ENCODE measurements at places on chromosomes 16 and 17.
A peak's percentile ranks its signal among the peaks of the same experiment; 100 is the strongest.

DNA sequence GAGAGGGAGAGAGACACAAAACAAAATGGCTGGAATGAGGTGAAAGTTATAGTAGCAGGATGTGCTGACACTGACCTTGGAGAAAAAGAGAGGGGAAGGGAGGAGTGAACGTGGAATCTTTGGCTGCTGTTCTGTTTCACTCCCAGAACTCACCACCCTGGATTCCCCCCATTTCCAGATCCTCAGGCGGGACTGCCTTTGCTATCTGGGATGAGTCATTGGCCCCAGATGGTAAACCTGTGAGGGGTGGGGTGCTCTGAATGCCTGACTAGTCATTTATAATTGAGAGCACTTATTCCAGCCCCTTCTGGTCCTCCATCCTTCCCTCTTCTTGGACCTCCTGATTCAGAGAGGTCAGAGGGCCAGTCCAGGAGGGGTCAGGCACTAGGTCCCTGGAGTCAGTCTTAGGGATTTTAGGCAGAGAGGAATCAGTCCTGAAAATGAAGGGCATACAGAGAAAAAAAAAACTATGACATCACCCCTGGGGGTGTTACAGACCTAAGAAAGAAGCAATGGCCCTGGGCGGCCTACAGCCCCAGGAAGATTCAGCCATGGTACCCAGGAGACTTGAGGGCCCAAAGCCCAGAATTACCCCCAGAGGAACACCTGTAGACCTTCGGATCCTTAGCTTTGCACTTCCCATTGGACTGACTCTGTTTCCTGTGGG lies 2.2 kb upstream of the ZG16 start:
- DNase-seq = peak; percentile 32

- no peak for DNase-seq
Observed at GRCh38 chr17:76862494-76862893, 5.7 kb upstream of the MGAT5B start.

- DNase-seq = no peak
Observed at GRCh38 chr16:66491716-66492064, 58.2 kb downstream of the TK2 start.

- peak; percentile 79 for DNase-seq
Observed at GRCh38 chr17:75652934-75653549, 13.9 kb downstream of the RECQL5 start.

GRCh38 chr17:68600067-68600930 lies 868 bp downstream of the FAM20A start:
- DNase-seq = peak; percentile 80

- DNase-seq = no peak
Observed at GRCh38 chr17:78343543-78344201, 16.2 kb downstream of the SOCS3 start.

GRCh38 chr17:70446446-70446845 lies 277.1 kb downstream of the KCNJ2 start:
- no peak for DNase-seq

GRCh38 chr16:29662729-29663015 lies 375 bp upstream of the SPN start:
- no peak for DNase-seq

- DNase-seq = no peak
Observed at GRCh38 chr16:49562228-49562627, 188.6 kb downstream of the C16orf78 start.

- no peak for DNase-seq
Observed at GRCh38 chr17:76398523-76399174, 14.2 kb downstream of the SPHK1 start.

DNA sequence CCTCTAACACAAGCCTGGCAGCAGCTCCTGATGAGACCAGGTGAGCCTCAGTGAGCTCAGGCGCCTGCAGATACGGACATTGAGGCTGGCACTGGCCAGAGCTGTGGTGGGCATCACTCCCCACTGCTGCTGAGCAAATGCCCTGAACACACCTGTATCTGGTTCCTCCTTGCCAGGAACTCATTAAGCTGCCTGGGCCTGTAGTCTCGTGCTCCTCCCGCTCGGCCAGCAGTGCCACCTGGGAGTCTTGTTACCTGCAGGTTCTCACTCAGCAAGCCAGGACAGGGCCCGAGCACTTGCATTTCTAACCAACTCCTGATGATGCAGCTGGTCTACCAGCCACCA lies 13.3 kb downstream of the EIF4A3 start:
- DNase-seq = no peak

- no peak for DNase-seq
Observed at GRCh38 chr16:87552772-87553573, 49.3 kb upstream of the JPH3 start.

- DNase-seq = no peak
Observed at GRCh38 chr17:47924785-47925677, 16.3 kb upstream of the PNPO start.

GRCh38 chr17:15384142-15384787 lies 42.9 kb upstream of the TEKT3 start:
- DNase-seq = no peak

DNA sequence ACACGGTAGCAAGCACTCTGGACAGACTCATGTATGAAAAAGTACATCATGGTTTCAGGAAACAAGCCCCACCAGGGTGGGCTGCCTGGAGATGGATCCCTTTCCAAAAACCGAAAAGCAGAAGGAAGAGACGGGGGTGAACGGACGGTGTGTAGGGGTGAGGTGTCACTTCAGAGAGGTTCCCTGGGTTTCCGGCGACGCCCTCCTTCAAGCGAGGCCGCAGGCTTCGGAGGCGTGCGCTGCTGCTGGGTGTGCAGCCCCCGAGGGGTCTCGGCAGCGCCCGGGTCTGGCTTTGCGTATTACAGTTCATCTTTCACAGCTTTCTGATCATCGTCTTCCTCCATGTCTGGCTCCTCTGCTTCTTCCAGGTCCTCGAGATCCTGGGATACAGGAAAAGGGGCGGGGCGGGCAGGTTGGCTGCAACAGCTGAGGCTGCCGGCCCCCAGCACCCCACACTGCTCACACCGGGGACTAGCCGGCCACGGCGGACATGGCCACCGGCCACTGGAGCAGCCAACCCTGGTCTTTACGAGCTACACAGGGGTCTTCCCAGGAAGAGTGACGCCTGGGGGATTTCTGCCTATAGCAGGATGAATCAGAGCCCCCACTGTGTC lies 9.0 kb upstream of the PPP1R27 start:
- no peak for DNase-seq

DNA sequence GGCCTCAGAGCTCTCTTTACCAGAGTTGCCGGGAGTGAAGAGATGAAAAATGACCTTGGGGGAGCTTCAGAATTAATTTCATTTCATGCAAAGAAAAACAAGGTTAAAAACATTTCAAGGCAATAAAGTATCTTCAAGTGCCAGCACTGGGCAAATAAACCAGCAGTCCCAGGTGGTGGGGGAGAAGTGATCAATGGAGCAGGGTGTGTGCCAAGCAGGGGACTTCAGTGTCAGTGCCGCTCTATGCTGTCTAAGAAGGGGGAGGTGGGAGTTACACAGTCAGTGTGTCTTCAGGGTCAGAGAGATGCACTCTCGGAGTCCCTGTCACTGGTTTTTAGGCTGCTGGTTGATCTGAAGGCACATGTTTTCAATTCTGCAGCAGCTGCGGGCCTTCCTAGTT lies 57.2 kb upstream of the MGAT5B start:
- no peak for DNase-seq

DNA sequence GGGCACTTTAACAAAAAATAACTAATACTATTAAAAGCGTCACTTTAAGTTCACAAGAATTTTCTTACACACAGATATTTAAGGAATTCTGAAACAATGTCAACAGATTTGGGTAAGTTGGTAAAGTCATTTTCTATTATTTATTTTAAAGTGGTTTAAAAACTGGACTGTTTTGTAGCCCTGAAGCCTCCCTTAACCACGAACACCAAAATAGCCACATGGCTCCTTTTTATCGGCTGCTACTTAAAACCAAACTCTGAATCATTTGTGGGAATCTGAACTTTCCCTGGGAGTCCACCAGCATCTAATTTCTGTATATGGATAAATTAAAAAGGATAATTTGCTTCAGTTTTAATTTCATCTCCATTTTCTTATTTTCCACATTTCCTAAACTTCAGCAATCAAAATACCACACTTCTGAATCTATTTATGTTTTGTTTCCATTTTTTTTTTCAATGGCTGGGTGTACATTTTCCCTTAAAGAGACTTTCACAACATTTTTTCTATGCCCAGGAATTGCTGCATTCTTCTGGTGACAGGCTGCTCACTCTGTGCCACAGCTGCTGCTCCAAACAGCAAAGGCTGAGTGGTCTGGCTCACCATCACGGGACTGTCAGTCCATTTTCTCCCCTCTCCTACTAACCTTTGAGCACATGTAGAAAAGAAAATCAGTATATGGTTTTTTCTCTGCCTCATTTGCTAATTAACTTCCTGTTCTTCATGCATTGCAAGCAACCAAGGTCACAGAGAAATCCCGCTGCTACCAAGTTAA lies 255.5 kb upstream of the KCNJ16 start:
- DNase-seq = no peak

GRCh38 chr16:53664724-53665345 lies 38.8 kb downstream of the RPGRIP1L start:
- no peak for DNase-seq

GRCh38 chr17:60138769-60139437 lies 10.9 kb upstream of the CA4 start:
- DNase-seq = no peak

- no peak for DNase-seq
Observed at GRCh38 chr16:31131841-31132271, 3.7 kb downstream of the PRSS8 start.

DNA sequence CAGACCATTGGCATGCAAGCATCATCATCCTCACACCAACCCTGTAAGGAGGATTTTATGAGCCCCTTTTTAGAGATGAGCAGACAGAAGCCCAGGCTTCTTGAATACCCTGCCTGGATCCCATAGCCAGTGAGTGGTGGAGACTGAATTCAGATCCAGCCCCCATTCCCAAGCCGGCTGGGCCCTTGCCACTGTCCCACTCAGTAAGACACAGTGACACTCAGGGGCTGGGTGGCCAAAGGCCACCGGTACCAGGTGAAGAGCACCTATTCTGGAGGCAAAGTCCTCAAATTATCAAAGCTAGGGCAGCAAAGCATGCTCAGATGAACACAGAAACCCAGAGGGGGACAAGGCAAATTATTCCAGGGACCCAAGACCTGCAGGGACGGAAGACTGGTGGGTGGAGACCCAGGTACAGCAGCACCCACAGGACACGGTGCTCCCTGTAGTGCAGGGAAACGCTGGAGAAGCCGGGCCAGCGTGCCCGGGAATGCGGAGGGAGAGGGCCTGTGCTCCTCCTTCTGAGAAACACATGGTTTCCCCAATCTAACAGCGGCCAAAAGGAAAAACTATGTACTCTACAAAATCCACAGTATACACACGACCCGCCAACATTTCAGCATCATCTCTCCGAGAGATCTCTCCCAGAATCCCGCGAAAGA lies 33.2 kb upstream of the CRHR1 start:
- DNase-seq = no peak

- no peak for DNase-seq
Observed at GRCh38 chr16:51497541-51498211, 346.6 kb upstream of the SALL1 start.

DNA sequence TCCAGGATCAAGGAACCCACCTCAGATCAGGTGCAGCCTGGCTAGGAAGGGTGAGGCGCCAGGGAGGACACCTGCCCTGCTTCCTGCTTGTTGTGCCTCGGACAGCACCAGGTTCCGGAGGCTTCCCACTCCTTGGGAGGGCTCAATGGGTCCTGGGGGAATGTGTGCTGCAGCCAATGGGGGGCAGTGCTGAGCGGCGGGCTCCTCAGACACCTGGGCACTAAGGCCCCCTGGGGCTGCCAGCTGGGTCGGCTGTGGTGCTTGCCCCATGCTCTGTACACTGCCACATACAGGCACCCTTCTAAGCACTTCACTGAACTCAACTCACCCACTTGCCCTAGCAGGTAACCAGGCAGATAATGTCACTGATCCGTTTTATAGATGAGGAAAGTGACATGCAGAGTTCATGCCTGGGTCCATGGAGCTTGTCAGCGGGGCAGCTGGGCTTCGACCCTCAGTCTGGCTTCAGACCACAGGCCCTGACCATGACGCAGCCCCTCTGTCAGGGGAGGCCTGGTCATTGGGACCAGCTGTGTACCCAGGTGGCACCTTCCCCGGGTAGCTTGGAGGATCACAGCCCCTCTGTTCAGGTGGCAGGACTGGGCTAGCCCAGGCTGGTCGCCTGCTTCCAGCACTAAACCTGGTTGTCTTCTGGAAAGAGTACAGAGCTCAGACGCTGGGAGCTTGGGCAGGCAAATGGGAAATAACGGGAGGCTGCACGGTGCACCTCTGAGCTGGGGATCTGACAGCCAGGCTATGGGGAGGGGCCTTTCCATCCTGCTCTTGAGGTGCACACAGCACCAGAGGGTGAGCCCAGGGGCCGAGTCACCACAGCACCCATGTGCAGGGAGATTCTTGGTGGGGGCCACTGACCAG lies 8.2 kb downstream of the FN3K start:
- DNase-seq = no peak

GRCh38 chr16:24117680-24118079 lies 138.5 kb upstream of the CACNG3 start:
- no peak for DNase-seq

- DNase-seq = no peak
Observed at GRCh38 chr17:47894498-47895346, 1.3 kb upstream of the SP2 start.

DNA sequence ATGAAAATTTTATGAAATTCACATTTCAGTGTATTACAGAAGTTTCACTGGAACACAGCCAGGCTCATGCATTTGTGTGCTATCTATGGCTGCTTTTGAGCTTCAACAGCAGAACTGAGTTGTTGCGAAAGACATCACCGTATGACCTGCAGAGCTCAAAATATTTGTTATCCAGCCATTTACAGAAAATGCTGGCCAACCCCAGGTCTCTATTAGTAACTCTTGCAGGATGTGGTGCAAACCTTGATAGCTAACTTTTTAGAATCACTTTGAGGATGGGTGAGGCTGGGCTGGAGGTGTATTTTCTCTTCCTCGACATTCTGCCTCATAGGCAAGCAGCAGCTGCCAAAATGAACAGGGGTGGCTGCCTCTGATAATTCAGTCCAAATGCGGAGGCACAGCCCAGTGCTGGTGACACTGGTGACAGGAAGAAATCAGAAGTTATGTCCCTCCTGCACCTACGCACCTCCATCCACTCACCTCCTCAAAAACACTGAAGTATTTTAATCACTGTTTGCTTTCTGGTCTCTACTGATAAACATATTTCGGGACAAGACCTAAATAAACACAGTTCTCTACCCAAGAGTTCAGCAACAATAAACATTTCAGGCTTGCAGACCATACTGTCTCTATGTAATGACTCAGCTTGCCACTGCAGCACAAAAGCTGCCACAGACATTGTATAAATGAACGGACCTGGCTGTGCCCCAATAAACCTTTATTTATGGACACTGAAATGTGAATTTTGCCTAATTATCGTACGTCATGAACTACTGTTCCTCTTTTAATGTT lies 28.5 kb downstream of the ARHGAP17 start:
- no peak for DNase-seq

DNA sequence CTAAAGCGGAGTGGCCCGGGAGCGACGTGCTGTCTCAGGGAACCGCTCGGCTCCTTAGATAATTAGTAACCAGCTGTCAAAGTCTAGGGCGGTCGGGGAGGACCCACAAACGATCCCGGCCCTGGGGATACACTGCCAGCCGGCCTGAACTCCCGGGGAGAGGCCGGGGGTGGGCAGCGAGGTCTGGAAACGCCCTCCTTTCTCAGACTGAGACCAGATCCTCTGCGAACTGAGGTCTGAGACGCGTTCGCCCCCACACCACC lies 1.3 kb downstream of the HNF1B start:
- DNase-seq = no peak

- DNase-seq = peak; percentile 84
Observed at GRCh38 chr16:66660422-66661209, 35.9 kb downstream of the CMTM4 start.

- DNase-seq = no peak
Observed at GRCh38 chr17:10169290-10169689, 29.1 kb downstream of the GAS7 start.
